IMR-90 (cell line): ENCODE measurements at places on chromosomes 3 and 15. TPM values are rescaled to one million over a fixed set of nuclear protein-coding genes. Genes with fewer than 3 reads are reported as not detected.

ATP11B gene
- 39.6 and 66.4 TPM in 2 replicates for total RNA-seq

ANKDD1A gene
- total RNA-seq: 2.8 and 3.6 TPM in 2 replicates

CCDC54 gene
- not detected in 2 replicates for total RNA-seq

CHAC1 gene
- total RNA-seq: 41.9 and 51.3 TPM in 2 replicates

GOLGA6L9 gene
- total RNA-seq: 0.90 and 1.1 TPM in 2 replicates

- no peak for DNase-seq
Observed at GRCh38 chr15:57090496-57090859, 172.0 kb downstream of the TCF12 start.

- no peak for DNase-seq
Observed at GRCh38 chr3:47746264-47746663, 35.4 kb downstream of the SMARCC1 start.

GRCh38 chr3:150775001-150775599 is 12.1 kb upstream of the SIAH2 start:
- DNase-seq: peak; percentile 89

- DNase-seq: no peak
Observed at GRCh38 chr15:24919446-24919845, 35.3 kb upstream of the SNRPN start.

- peak; percentile 57 for DNase-seq
Observed at GRCh38 chr15:100712226-100712625, 109.8 kb downstream of the ASB7 start.

- DNase-seq: no peak
Observed at GRCh38 chr3:69326855-69327300, 59.0 kb downstream of the FRMD4B start.

DNA sequence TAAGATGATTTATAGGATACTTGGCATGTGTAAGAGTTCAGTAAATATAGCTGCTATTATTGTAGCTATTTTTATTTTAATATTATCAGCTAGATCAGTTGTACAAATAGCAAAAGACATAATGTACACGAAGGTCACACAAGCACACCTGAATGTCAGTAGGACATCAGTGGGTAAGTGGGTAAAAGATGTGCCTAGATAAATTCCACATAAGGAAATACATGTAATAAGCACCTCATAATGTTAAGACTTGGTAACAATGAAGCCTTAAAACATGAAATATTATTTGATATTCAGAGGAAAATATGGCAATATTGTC is 41.5 kb downstream of the ABHD2 start:
- DNase-seq: no peak

DNA sequence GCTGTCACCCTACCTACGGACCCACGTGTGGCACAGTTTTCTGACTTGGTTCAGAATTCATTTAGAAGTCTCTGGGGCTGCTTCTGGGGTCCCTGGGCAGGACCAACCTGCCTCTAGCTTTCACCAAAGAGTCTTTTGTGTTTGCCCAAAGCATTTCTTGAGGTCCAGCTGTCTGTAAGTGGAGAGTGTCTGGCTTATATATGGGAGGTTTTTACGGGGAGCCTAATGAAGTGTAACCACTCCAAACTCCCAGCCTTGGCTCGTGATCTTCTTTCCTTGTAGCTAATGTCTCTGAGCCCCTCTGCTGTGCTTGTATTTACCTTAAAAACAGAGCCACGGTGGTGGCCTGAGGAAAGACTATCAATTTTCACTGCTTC is 109.0 kb upstream of the CTDSPL start:
- DNase-seq: no peak

- peak; percentile 95 for DNase-seq
Observed at GRCh38 chr3:177810162-177810623, 612.9 kb upstream of the TBL1XR1 start.

GRCh38 chr15:43751885-43752284 is 5.6 kb downstream of the PDIA3 start:
- DNase-seq: no peak

DNA sequence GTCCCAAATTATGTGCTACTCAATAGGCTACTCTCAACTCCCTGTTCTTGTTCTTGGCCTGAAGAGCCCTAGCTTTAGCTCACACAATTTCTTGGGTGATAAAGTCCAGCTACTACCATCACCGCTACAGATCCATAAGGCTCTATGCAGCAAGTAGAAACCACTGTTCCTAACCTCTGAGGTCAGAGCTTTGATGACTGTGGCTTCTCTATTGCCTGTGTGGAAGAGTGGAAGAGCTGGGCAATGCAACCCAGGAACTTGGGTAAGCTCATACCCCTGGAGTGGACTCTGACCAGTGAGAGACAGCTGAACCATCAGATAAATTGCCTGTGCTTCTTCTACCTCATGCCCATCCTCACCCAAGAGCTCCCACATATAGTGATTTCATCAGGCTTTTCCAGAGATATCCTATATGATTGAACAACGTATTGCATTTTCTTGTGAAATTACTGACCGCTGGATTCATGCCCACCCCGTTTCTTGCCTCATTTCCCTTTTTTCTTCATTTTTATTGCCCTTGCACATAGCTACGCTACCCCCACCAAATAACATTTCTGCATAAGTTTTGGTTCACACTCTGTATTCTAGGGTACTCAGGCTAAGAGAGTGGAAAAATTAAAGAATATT is 172.3 kb upstream of the MBNL1 start:
- DNase-seq: no peak

DNA sequence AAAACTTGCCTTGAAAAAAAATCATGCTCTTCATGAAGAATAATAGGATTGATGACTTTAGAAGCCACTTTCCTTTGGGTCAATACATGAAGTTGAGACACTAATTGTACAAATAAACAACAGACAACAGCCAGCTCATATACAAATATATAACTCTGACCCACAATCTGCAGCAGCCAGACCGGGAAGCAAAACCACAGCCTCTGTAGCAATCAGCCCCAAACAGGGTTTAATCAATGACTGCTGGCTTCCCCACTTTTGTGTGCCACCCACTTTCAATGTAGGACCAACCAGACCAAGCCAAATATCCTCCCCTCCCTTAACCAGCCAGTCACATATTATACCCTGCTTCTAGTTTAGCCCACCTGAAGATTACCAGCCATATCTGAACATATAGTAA is 39.0 kb downstream of the IFT57 start:
- DNase-seq: peak; percentile 47

DNA sequence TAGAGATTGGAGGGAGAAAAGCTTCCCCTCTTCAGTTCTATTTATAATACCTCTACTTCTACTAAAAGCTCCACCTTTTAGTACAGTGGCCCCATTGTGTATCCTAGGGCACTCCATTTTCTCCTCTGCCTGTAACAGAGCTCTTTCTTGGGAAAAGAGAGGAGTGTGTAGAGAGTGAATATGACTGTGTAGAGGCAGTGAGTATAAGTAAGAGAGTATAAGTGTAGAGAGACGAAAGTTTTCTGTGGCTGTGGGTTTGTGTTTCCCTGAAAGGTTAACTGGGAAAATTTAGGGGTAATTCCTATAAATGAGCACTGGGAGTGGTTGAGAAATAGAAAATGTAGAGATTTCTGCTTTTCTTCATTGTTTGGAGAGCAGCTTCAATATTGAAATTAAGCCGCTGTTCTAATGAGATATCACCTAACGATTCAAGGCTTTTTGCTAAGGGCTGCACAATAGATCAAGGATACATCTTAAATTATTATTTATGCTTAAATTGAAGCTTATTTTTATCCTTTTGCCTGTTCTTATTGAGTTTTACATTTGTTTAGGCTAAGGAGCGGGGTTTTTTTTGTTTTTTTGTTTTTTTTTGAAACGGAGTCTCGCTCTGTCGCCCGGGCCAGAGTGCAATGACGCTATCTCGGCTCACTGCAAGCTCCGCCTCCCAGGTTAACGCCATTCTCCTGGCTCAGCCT is 6.9 kb downstream of the IQGAP1 start:
- DNase-seq: no peak

DNA sequence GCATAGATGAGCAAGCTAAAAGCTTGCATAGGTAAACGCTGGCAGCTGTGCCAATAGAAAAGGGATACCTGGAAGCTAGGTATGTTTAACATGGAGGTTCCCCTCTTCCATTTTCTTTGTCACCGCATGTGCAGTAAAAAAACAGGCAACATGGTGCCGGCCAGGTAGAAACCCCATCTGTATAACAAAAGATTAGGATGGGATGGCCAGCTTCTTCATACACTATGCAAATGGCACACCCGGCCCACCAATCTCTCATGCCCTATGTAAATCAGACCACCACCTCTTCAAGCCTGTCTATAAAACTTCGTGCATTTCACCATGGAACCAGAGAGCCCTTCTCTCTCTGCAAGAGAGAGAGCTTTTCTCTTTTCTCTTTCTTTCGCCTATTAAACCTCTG is 224.3 kb upstream of the P2RY1 start:
- no peak for DNase-seq

DNA sequence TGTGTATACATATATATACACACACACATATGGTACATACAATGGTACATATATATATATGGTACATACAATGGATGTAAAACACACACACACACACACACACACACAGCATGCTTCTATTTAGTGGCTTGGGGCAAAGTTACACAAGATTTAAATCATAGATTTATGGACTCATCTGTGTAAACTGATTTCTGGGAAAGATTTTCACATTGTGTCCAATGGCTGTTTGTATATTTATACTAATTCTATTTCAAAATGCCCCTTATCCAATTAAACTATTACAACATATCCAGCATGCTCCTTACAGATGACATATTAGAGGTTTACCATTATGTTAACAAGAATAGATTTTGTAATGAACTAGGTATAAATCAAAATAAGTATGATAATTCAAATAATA is 94.9 kb downstream of the ANO10 start:
- peak; percentile 18 for DNase-seq

DNA sequence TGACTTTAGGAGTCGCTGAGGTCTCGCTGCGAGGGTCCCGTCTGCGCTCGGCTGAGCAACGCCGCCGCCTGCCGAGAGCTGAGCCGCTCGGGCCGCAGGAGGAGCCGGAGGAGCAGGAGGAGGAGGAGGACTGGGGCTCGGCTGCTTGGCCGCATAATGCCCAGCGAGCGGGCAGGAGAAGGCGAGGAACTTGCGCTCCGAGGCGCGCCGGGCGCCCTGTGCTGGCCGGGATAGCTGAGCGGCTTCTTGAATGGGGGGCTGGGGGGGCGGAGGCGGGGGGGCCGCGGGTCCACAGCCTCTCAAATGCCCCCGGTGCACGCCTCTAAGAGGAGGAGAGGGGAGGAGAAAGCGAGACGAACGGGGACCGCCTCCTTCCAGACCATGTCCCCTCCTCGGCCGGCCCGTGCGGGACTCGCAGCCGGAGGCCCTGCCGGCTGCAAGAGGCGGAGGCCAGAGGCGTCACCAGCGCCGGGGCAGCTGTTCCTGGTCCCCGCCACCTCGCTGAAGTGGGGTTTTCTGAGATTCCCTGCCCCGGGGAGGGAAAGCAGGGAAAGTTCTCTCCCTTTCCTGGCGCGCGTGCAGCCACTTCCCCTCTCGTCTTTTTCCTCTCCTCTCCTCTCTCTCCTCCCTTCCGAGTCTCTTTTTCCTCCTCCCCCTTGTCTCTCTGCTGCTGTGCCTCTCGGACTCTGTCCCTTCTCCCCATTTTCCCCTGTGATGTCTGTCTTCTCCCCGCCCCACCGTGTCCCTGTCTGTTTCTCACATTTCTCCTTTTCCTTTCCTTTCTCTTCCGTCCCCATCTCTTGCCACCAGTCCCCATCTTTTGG is at the start of gene ADAMTS9:
Gene ADAMTS9 (minus strand): TSS at position 220 of the 824 bp plus-strand sequence. CDS start 343 bp downstream, outside the sequence.
- DNase-seq: peak; percentile 60

- DNase-seq: peak; percentile 59
Observed at GRCh38 chr15:48718646-48719045, 73.1 kb upstream of the FBN1 start.

GRCh38 chr15:31262901-31263671 is 63.5 kb upstream of the KLF13 start:
- DNase-seq: peak; percentile 7

- DNase-seq: peak; percentile 83
Observed at GRCh38 chr3:69082805-69083204, 1.9 kb upstream of the ARL6IP5 start.

DNA sequence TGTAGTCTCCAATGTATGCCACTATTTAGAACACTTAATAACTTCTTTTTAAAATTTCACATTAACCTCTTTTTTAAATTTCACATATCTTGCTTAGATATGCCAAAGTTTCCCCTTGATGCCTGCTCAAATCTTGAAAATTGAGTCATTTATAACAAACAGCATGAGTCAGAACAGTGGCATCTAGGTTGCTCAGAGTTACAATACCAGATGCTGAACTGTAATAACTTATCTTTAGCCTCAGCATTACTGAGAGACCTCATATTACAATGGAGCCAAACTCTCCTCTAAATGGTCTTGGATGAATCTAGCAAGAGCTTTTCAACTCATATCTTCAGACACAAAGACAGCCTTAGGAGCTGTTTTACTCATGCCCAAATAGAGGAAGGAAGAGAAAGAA is 439.3 kb upstream of the ARPP21 start:
- DNase-seq: no peak

GRCh38 chr3:127147291-127147885 is 45.5 kb upstream of the PRR23E start:
- DNase-seq: no peak

DNA sequence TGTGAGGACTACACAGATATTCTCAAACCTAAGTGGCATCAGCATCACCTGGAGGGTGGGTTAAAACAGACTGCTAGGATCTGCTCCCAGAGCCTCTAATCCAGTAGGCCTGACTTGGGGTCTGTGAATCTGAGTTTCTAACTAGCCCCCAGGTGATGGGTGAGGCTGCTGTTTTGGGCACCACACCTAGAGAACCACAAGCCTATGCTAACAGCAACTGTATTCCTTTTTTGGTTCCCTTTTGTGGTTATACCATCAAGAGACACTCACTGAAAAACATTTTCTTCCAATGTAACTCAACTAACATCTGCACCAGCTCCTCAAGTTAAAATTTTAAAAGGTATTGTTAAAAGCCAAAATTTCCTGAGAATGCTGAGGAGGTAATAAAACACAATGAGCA is 16.0 kb downstream of the WDR82 start:
- no peak for DNase-seq

DNA sequence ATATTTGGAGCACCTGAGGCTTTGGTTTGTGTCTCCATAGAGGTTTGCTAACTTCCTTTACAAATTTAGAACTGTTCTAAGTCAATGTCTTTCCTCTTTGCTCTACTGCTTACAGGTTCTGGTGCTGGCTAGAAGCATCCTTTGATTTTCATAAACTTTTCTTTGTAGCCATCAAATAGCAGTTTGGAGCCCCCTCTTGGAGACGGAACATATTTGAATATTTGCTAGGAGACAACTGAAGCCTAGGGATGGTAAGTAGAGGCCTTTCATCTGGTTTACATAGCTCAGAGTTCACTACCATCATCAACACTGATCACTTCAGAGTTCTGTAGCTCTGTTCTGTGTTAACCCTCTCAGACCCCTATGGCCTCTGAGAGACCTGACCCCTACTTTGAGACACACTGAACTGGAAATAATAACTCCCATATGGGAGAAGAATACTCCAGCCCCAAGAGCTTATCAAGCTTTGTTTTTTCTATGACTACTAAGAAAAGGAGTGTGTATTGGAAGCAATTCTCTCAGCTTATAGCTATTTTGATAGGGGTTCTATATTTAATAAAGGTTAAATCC is 420.4 kb downstream of the EPHA3 start:
- DNase-seq: no peak

GRCh38 chr3:189294649-189295048 is 122.9 kb downstream of the TPRG1 start:
- no peak for DNase-seq
